ENCODE measurements at places on chromosomes 2 and 18. TPM values are rescaled to one million over a fixed set of nuclear protein-coding genes. Genes with fewer than 3 reads are reported as not detected.

The IKZF2 gene
- 5.6 TPM for total RNA-seq

The SH3BP4 gene
- total RNA-seq = 30.4 TPM

The RALBP1 gene
- 51.1 TPM for total RNA-seq

The SNRPD1 gene
- total RNA-seq = 42.2 TPM

The SGPP2 gene
- 101 TPM for total RNA-seq

The CRYGC gene
- total RNA-seq = not detected

The DAPL1 gene
- total RNA-seq = not detected

The ADD2 gene
- 1.1 TPM for total RNA-seq

The COLEC12 gene
- total RNA-seq = 4.7 TPM

The SLC4A3 gene
- total RNA-seq = 0.34 TPM

The RUFY4 gene
- not detected for total RNA-seq

The PCARE gene
- total RNA-seq = not detected

The IL1RL1 gene
- 5.9 TPM for total RNA-seq

The TTC31 gene
- total RNA-seq = 34.1 TPM

The BBS5 gene
- 2.7 TPM for total RNA-seq

The PDE11A gene
- total RNA-seq = 2.7 TPM

The SNED1 gene
- 7.0 TPM for total RNA-seq

The OTOS gene
- not detected for total RNA-seq

The CPLX4 gene
- not detected for total RNA-seq

The NRP2 gene
- 12.3 TPM for total RNA-seq

The TAF1B gene
- total RNA-seq = 14.1 TPM

The FOXI3 gene
- total RNA-seq = not detected

The CNDP1 gene
- total RNA-seq = 0.19 TPM

The HOXD10 gene
- total RNA-seq = 3.0 TPM

The IL36B gene
- not detected for total RNA-seq

The STARD6 gene
- not detected for total RNA-seq

The HRH4 gene
- total RNA-seq = 0.28 TPM
